ENCODE measurements at places on chromosomes 16 and 17.
A peak's percentile ranks its signal among the peaks of the same experiment; 100 is the strongest.

- peak; percentile 94 for DNase-seq
These were observed 12.7 kb downstream of the TBX2 start for GRCh38 chr17:61412143-61412859.

DNA sequence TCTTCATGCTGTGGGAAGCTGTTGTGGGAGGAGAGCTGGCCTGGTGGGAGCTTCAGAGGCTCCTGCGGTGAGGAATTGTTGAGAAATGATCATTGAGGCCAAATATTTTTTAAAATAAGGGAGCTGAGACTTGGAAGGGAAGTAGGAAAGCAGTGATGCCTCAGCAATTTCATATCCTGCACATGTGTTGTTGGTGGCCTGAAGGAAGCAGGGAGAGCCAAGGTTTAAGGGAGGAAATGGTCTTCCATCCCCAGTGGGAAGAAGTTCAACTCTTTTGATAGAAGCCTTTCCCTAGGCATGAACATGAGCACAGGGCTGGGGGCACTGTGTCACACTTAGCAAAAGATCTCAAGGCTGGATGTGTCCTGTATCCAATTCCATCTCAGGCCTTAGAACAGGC, at the start of gene CCL14:
TSS of gene CCL14 (minus strand) at position 87 of the 400 bp plus-strand sequence. CDS start at position 7, 80 bp downstream.
- DNase-seq, result no peak

DNA sequence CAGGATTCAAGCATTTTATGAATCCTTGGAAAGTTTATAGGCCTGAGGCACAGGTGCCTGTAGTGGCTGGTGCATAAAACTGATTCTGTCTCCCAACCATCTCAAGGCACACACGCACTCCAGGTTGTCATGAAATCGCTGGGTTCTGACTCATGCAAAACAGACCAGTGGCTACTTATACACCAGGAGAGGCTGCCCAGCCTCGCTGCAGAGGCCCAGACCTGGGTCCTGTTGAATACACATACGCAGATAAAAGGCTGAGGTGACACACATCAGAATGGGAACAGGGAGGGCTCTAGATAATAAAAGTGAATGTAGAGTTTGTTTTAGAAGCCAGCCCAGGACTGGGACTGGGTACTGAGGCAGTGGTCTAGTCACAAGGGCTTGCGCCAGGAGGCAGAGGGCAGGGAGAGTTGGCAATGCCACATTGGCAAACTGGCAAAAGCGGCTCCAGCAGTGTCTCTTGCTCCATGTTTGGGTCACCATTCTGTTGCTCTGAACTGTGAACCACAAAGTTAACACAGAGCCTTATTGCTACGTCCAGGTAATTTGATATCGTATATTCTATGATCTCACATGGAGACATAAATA, 13.6 kb downstream of the OR1D5 start:
- DNase-seq, result no peak

- no peak for DNase-seq
These were observed 3.6 kb downstream of the CD19 start for GRCh38 chr16:28935346-28935745.

DNA sequence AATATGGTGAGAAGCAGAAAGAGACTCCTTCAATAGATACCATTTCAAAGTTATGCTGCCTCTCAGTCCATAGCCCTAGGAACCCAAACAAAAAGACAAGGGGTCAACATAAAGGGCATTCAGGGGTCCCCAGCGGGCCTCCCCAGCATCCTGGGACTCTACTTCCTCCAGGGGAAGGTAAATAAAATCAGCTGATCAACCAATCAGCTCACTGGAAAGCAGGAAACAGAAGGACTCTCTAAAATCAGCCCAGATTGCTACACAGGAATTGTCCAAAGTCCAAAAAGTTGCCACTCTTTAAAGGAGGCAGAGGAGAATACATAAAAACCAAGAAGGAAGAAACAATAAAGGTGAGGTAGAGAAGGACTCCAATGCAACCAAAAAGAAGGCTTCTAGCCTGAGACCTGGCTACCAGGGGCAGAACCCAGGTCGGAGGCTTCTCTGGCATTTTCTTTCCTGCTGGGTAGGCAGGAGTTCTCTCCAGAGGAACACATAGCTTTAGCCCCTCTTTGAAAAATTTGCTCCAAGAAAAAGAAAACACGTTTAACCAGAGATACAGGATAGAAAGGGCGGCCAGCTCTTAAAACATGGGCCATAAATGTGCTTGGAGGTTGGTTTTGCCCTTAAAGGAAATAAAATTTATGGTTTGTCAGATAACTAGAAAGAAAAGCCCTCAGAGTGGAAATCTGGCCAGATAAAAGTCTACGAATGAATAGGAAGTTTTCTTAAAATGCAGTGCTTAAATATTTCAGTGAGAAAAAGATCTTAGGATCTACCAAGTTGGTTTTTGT, 404.6 kb downstream of the SOX9 start:
- DNase-seq, result no peak

GRCh38 chr17:73879987-73880386, 235.7 kb upstream of the SDK2 start:
- DNase-seq, result peak; percentile 52

GRCh38 chr16:81553814-81554675, 109.4 kb downstream of the CMIP start:
- DNase-seq, result peak; percentile 4

GRCh38 chr17:21293831-21294210, 9.3 kb downstream of the MAP2K3 start:
- DNase-seq, result no peak

GRCh38 chr16:29729116-29729521, 16.7 kb downstream of the C16orf54 start:
- no peak for DNase-seq

DNA sequence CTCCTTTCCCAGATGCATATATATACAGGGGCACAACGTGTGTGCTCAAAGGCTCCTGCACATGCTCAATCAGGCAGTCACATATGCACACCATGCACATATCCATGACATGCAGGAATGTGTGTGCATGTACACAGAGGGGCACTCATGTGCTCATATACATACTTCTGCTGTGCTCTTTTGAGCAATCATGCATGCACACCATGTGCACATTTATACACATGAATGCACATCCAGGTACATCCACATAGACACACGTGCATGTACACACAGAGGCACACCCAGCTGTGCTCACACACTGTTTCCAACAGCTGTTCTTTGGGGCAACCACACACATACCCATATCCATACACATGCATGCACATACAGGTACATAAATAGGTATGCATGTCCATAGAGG, 165.3 kb downstream of the SALL1 start:
- no peak for DNase-seq

GRCh38 chr16:82317411-82318167, 147.6 kb upstream of the MPHOSPH6 start:
- no peak for DNase-seq

- DNase-seq, result peak; percentile 72
These were observed 580 bp downstream of the TANC2 start for GRCh38 chr17:62966426-62967204.

GRCh38 chr17:81335773-81336157, 40.7 kb upstream of the SLC38A10 start:
- DNase-seq, result no peak

DNA sequence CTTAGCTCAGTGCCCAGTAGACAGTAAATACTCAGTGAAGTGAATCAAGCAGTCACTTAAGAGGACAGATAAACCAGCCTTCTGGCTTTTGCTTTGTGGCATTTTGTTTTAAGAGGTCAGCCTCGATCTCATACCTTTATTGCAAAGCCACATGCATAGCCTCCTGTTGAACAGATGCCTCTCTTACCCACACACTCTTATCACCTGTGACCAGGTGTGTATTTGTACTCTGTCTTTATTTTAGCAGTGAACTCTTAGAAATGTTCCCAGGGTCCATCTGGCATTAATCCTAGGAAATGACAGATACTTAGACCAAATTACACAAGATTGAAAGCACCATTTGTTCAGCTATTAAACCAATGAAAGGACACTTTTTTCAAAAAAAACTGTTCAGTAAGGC, 1426.5 kb downstream of the CDH11 start:
- no peak for DNase-seq

DNA sequence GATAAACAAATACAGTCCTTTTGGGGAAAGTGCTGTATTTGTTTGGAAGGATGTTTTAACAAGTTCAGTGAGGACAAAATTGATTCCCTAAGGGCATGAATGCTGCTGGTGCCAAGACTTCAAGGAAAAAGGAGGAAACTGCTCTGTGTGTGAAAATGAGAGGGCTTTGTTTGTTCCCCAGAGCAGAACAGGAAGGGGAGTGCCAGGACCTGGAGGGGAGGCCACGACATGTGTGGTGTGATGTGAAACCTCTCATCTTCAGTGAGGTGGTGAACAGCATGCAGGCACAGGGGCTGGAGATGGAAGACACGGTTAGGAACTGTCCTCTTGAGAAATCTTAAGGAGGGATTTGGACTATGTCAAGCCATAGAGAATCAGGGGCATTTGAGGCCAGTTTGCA, 46.6 kb upstream of the GRIN2A start:
- DNase-seq, result no peak

DNA sequence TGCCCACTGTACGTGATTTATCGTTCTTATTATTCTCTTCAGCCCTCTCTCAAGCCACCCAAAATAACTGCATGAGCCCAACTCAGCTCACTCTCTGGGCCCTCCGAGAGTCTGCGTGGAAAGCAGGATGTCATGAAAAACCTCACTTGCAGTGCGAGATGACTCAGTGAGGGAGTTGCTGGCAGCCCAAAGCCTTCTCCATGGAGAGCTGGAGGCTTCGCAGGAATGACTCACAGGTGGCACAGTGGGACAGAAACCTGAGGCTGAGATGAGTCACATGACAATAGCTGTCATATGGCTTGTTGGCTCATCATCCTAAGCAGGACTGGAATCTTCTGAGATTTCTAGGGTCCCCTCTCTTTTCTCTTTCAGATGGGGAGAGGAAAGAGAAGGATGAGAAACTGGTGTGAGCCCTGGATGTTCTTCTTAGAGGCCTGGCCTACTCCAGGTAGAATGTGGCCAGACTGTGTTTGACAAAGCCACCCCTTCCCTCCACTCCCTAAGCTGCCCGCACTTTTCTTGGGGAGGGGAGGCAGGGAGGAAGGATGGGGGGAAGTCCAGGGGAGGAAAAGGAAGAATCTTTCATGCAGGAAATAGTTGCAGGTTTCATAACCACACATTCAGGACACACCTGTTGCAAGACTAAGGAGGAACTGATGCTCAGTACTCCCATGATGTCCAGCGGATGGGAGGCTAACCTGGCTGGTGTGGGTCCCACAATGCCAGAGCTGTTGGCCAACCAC, 160.6 kb upstream of the RPL38 start:
- DNase-seq, result no peak

DNA sequence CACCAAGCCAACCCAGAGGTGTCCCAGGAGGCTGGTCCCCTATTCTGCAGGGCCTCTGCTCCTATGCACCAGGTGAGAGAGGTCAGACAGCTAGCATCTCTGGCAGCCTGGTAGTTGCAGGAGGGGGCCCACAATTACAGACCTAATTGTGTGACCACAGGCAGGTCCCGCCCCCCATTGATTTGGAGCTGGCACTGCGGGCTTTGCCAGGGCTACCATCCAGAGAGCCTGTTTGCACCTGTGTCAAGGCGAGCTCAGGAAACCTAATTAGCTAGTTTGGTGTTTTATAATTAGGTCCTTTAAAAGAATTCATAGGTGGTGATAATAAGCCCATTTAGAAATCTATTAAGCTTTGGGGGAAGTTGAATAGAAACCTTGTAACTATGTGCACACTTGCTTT, 90.2 kb downstream of the MRM1 start:
- peak; percentile 62 for DNase-seq

DNA sequence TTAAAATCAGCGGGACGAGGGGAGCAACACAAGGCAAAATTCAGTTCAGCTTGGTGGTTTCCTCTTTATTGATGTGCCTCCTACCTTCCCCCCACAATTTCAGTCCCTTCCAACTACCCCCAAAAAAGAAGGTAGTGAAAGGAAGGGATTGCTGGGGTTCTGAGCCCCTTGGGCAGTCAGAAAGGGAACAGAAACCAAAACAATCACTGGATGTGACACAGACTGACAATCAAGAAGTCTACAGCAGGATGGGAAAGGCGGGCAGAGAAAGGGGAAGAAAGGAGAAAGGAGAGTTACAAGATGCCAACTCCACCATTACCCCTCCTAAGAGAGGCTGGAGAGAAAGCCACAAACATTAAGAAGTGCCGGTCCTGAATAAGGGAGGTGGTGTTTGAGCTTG, 1.1 kb upstream of the PHF23 start:
- no peak for DNase-seq

- no peak for DNase-seq
These were observed 1.9 kb upstream of the OSBPL7 start for GRCh38 chr17:47823519-47823918.

DNA sequence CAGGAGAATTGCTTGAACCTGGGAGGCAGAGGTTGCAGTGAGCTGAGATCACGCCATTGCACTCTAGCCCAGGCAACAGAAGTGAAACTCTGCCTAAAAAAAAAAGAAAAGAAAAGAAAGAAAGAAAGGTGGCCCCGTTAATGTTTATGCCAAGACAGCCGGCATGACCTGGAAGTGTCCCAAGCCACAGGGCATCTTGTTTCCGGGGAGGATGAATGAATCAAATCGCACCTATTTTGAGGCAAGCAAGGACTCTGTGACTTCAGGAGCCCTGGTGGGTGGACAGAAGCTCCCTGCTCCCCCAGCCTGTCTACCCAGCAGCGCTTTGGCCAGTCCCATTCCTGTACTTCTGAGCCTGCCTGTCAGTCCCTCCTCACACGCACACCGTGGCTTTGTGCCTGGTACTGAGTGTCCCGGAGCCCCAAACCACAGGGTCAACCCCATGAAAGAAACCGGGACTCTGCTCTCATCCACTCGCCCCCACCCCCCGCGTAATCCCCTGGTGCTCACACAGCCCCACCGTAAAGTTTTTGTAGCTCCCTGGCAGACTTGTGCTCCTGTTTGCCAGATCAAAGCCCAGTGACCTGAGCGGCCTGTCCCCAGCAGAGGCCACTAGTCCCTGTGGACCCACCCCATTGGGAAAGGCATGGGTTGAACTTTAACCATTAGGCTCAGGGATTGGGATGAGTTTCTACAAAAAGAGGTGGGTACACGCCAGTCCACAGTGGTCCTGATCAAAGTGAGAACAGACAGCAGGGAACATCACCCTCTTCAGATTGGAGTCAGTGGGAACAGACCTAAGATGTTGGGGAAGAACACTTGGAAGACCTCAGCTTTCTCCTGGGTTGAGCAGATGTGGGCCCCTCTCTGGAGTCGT, 19.3 kb downstream of the CD2BP2 start:
- DNase-seq, result no peak

DNA sequence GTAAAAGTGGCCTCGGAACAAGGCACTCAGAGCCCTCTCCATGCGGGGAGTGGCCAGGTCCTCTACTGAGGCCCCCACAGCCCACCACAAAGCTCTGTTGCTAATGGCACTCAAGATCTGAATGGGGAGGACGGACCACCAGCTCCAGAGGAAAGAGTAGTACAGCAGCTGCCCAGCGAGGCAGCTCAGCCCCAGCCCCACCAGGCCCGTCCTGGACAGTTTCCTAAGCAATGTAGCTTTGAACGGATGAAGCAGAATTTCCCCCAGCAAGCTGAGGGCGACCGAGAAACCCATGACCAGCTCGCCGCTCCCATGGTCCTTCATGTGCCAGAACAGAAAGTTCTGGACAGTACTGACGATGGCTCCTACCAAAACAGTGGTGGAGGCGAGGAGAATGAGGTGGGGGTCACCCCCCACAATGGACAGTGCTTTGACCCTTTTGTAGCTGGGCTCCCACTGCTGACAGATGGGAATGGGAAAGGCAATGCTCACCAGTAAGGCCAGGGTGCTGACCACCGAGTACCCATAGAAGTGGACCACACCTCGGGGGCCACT, 1.5 kb downstream of the MFSD6L start:
- DNase-seq, result no peak
